ENCODE measurements at places on chromosomes 1 and 21. TPM values are rescaled to one million over a fixed set of nuclear protein-coding genes. Genes with fewer than 3 reads are reported as not detected.
A peak's percentile ranks its signal among the peaks of the same experiment; 100 is the strongest.

Gene VWA5B1
- not detected for total RNA-seq

Gene CDCA8
- total RNA-seq, result 0.26 TPM

Gene CFHR2
- not detected for total RNA-seq

GRCh38 chr1:83012950-83013349, 986.0 kb downstream of the TTLL7 start:
- peak; percentile 8 for DNase-seq

GRCh38 chr1:194208674-194209073, 1022.3 kb upstream of the B3GALT2 start:
- DNase-seq, result no peak

GRCh38 chr1:40226192-40226591, 21.5 kb upstream of the TMCO2 start:
- DNase-seq, result no peak
